ENCODE measurements at places on chromosomes 2 and 18.
A peak's percentile ranks its signal among the peaks of the same experiment; 100 is the strongest.

DNA sequence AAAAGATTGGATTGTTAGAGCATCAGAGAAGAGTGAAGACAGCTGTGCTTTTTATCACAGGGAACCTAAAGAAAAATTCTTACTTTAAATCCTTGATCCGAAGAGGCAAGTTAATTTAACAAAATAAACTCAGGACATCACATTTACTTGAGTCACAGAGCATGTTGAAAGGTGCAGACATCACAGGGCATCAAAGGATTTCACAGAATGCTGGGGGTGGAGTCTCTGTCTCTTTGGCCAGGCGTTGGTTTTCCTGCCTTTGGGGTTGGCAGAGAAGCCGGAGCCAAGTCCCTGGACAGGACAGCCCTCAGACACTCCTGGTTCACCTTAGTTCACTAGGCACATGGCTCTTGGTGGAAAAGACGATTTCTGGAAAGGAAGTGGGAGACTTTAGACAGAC, 56.3 kb downstream of the SH3RF3 start:
- peaks cover 13% of the 10 kb centered on the region for H3K36me3 ChIP-seq
- no peaks in the 10 kb centered on the region for H3K27me3 ChIP-seq
- H3K4me3 ChIP-seq = peak overlapping the region; percentile 52
- H3K4me1 ChIP-seq = peaks cover 84% of the 10 kb centered on the region

- H3K27me3 ChIP-seq = peaks cover 17% of the 10 kb centered on the region
- no peak overlapping the region for H3K27ac ChIP-seq
- no peaks in the 10 kb centered on the region for H3K36me3 ChIP-seq
- H3K4me3 ChIP-seq = no peak overlapping the region
- DNase-seq = no peak
Measured at GRCh38 chr2:119472749-119473148, 41.1 kb downstream of the TMEM37 start.

- H3K4me3 ChIP-seq = no peak overlapping the region
- no peaks in the 10 kb centered on the region for H3K36me3 ChIP-seq
- H3K27ac ChIP-seq = peak overlapping the region; percentile 34
- H3K4me1 ChIP-seq = peaks cover 52% of the 10 kb centered on the region
- H3K27me3 ChIP-seq = no peaks in the 10 kb centered on the region
Measured at GRCh38 chr2:74560591-74560990, 6.1 kb downstream of the DOK1 start.

DNA sequence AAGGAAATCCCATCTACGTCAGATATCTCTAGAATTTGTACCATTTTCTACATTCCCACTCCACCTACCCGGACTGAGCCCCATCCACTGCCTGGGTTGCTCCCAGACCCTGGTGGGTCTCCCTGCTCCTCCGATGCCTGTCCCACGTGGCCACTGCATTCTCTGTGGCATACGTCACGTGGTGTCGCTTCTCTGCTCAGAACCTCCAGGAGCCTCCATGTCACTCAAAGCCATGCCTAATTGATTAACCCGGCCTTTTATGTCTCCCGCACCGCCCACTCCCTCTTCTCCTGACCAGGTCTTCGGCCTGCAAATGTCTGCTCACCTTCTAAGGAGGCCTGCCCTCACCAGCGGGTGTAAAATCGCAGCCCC, 176.6 kb downstream of the HDAC4 start:
- H3K27ac ChIP-seq = no peak overlapping the region
- no peak overlapping the region for H3K4me3 ChIP-seq
- H3K36me3 ChIP-seq = no peaks in the 10 kb centered on the region

DNA sequence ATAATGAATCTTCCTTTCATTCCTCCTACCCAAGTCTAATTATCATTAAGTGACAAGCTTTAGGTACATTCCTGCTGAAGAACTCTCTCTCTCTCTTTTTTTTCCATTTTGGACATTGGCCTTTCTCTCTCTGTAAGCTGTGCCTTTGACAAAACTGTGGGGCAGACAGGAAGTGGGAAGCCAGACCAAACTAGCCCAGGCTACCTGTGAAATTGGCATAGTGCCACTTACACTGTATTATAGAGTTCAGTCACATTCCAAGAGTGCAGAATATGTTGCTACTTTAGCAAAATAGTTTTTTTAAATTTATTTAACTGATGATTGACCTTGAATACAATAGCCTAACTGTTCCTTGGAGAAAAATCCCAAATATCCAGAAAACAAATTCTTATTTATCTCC, 381.5 kb upstream of the ETAA1 start:
- H3K27ac ChIP-seq = no peak overlapping the region
- H3K4me3 ChIP-seq = no peak overlapping the region
- H3K36me3 ChIP-seq = no peaks in the 10 kb centered on the region
- no peaks in the 10 kb centered on the region for H3K4me1 ChIP-seq
- peaks cover 12% of the 10 kb centered on the region for H3K27me3 ChIP-seq

- H3K4me1 ChIP-seq = peaks cover 81% of the 10 kb centered on the region
- DNase-seq = no peak
- no peak overlapping the region for H3K4me3 ChIP-seq
- H3K36me3 ChIP-seq = no peaks in the 10 kb centered on the region
- H3K27ac ChIP-seq = peak overlapping the region; percentile 95
- no peaks in the 10 kb centered on the region for H3K27me3 ChIP-seq
Measured at GRCh38 chr2:108587621-108588020, 53.4 kb downstream of the LIMS1 start.

DNA sequence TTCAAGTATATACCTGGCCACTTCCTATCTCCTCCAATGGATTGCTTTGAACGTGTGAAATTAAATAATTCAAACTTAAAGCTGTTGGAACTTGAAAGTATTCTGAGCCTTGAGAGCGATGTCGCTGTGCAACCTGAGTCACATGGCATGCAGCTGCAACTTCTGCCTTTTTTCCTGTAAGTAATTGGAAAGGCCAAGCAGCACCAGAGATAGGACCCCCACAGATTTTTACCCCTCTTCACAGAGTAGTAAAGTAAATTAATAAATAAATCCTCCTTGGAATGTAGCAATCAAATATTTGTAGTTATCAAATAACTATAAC, 3.2 kb upstream of the RNF149 start:
- peaks cover 15% of the 10 kb centered on the region for H3K4me1 ChIP-seq
- no peak overlapping the region for H3K27ac ChIP-seq
- DNase-seq = no peak
- H3K4me3 ChIP-seq = no peak overlapping the region
- H3K36me3 ChIP-seq = peaks cover 2% of the 10 kb centered on the region
- peaks cover 5% of the 10 kb centered on the region for H3K27me3 ChIP-seq

GRCh38 chr2:128512379-128513115, 193.9 kb upstream of the HS6ST1 start:
- no peak overlapping the region for H3K4me3 ChIP-seq
- H3K27ac ChIP-seq = no peak overlapping the region
- H3K27me3 ChIP-seq = no peaks in the 10 kb centered on the region
- no peaks in the 10 kb centered on the region for H3K36me3 ChIP-seq
- no peak for DNase-seq

DNA sequence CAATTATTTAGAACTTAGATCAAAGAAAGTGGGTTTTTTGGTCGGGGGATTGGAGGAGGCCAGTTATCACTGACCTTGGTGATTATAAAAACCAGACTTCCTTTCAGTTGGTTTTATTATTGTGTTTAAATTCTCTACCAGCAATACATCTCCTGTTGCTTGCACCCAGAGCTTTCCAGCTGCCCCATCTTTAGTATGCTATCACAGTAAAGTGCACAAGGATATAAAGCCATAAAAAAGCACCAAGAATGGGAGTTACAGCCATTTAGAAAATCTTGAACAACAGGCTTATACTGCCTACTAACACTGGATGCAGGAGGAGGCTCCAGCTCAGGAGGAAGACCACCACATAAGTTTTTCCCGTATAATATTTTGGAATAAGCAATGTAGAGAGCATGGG, 148.7 kb upstream of the OSR1 start:
- no peak for DNase-seq
- no peak overlapping the region for H3K4me3 ChIP-seq
- H3K27me3 ChIP-seq = peaks cover 6% of the 10 kb centered on the region
- peaks cover 3% of the 10 kb centered on the region for H3K36me3 ChIP-seq
- H3K27ac ChIP-seq = no peak overlapping the region

DNA sequence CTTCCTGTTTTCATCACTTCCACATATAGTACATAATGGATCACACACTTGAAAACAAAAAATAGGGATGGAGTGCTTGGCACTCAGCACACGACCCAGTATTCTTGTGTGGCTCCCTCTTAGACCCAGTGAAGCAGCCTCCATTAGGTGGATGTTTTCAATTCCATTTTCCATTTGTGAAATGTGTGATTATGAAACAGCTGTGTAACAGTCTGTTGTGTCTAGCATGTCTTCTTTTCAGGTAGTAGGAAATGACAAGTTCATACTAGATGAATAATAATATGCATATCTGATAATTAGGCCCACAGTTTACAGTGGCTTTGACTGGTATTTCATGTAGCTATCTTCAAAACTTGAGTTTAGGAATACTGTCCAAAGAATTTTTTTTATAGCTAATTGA, 35.5 kb downstream of the EML6 start:
- no peak overlapping the region for H3K27ac ChIP-seq
- DNase-seq = no peak
- no peaks in the 10 kb centered on the region for H3K36me3 ChIP-seq
- peaks cover 6% of the 10 kb centered on the region for H3K27me3 ChIP-seq

DNA sequence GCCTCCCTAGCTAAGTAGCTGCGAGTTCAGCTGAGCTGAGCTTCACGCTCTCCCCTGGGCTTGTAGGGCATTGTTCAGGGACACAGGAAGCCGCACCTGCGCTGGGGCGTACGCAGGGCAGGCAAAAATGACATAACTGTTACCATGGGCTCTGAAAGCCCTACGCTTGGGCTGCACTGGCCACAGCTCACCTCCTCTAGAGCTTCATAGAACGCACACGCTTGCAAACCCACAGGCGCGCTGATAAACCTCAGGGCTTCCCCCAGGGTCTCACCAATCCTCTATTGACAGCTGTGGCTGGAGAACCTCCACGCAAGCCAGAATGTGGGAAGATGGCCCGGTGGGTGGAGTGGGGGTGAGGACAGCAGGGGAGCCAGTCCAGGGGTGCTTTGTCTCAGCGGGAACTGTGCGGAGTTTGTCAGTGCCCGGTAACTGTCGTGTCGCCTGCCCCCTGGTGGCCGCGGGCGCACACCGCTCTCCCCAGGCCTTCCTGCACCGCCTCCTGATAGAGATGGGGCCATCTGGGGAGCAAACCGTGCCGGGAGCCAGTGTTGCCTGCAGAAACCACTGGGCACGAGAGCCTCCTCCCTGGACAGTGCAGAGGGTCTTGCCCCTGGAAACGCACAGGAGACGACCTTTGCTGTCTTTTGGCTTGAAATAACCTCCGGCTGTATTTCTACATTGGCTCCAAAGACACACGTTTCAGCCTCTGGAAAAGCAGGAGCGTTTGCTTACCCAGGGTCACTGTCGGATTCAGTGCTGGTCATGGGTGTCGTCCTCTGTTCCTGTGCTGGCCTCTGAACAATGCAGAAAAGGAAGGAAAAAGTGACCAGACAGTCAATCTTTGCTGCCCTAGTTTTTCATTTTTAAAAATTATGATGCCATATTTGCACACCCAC, 17.0 kb upstream of the CIDEA start:
- DNase-seq = no peak
- peaks cover 36% of the 10 kb centered on the region for H3K4me1 ChIP-seq
- H3K27ac ChIP-seq = no peak overlapping the region
- no peak overlapping the region for H3K4me3 ChIP-seq
- no peaks in the 10 kb centered on the region for H3K36me3 ChIP-seq

- H3K27me3 ChIP-seq = peaks cover 3% of the 10 kb centered on the region
- H3K4me3 ChIP-seq = no peak overlapping the region
- H3K36me3 ChIP-seq = no peaks in the 10 kb centered on the region
- no peak overlapping the region for H3K27ac ChIP-seq
- DNase-seq = no peak
- peaks cover 13% of the 10 kb centered on the region for H3K4me1 ChIP-seq
Measured at GRCh38 chr2:85522090-85522647, 16.8 kb upstream of the MAT2A start.

DNA sequence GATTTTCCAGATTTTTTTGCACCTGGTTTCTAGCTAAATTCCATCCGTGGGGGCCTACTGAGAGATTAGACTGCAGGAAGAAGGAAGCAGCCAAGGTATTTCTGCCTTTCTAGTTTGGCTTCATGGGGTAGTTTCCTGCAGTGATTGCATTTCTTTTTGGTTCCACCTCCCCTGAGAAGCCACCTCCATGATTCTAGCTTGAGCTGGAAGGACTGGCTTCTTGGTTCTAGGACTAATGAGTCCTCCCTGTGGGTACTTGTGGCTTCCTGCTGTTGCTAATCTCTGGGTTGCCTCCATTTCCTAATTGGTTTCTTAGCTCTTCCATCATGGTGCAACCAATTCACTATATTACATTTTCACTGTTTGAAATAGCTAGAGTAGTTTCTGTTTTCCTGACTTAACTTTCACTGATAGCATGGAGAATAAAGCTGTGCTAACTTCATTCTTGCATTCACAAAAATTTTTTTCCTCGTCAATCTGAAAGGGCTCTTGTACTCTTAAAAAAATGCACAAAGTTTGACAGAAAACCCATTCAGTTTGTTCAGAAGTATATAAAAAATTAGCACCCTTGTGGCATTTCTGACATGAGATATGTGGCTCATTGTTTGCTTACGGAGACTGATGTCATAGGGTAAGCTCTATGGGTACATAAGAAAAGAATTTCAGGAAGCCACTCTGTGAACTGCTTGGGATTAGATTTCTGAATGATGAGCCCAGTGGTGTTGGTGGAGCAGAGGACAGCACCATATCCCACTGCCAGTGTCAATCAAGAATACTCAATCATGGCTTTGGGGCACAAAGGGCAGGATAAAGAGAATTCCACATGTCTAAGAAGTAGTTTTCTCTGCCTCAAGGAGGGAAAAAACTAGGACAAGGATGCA, 242.8 kb upstream of the RBMS1 start:
- peaks cover 19% of the 10 kb centered on the region for H3K4me1 ChIP-seq
- H3K27ac ChIP-seq = peak overlapping the region; percentile 86
- no peak for DNase-seq
- no peaks in the 10 kb centered on the region for H3K36me3 ChIP-seq

GRCh38 chr2:176542476-176542875, 273.2 kb downstream of the MTX2 start:
- H3K36me3 ChIP-seq = no peaks in the 10 kb centered on the region
- H3K4me3 ChIP-seq = no peak overlapping the region
- no peak for DNase-seq
- no peaks in the 10 kb centered on the region for H3K4me1 ChIP-seq
- peaks cover 26% of the 10 kb centered on the region for H3K27me3 ChIP-seq
- no peak overlapping the region for H3K27ac ChIP-seq

GRCh38 chr18:50715919-50716318, 103.9 kb downstream of the MRO start:
- no peak overlapping the region for H3K27ac ChIP-seq
- H3K4me1 ChIP-seq = no peaks in the 10 kb centered on the region
- H3K4me3 ChIP-seq = no peak overlapping the region
- H3K36me3 ChIP-seq = peaks cover 5% of the 10 kb centered on the region
- no peak for DNase-seq
- H3K27me3 ChIP-seq = peaks cover 11% of the 10 kb centered on the region

DNA sequence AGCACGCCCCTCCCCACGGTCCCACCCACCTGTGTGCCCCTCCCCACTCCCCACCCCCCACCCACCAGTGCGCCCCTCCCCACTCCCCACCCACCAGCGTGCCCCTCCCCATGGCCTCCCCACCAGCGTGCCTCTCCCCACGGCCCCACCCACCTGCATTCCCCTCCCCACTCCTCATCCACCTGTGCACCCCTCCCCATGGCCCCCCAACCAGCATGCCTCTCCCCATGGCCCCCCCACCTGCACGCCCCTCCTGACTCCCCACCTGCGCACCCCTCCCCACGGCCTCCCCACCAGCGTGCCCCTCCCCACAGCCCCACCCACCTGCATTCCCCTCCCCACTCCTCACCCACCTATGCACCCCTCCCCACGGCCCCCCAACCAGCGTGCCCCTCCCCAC, 190.2 kb downstream of the EIPR1 start:
- peaks cover 12% of the 10 kb centered on the region for H3K36me3 ChIP-seq
- H3K27me3 ChIP-seq = no peaks in the 10 kb centered on the region
- no peaks in the 10 kb centered on the region for H3K4me1 ChIP-seq
- H3K27ac ChIP-seq = no peak overlapping the region
- H3K4me3 ChIP-seq = no peak overlapping the region

All from chondrocyte (in vitro differentiated cells).